Activated naive CD4-positive, alpha-beta T cell treated with anti-CD3 and anti-CD28 coated beads, Interleukin-2, amount 50 U/mL, for 72 hours (primary cell): ENCODE measurements at places on chromosomes 3 and 15. TPM values are rescaled to one million over a fixed set of nuclear protein-coding genes. Genes with fewer than 3 reads are reported as not detected.
A peak's percentile ranks its signal among the peaks of the same experiment; 100 is the strongest.

DNA sequence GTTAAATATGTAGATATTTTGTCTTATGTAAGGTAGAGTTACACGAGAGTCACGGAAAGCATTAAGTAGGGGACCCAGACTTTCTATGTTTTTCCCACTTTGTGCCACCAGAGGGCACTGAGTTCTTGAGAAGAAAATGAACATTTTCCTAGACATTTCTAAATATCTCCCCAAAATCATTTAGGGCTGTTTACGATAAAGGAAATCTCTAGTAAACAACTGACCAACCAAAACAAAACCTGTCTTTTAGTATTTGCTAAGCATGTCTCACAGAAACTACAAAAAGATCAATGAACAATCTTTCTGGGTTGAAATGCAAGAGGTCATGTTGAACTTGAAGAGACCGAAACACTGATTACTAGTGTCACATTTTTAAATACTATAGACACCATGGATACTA lies 16.1 kb downstream of the POU1F1 start:
- peak; percentile 52 for DNase-seq

DNA sequence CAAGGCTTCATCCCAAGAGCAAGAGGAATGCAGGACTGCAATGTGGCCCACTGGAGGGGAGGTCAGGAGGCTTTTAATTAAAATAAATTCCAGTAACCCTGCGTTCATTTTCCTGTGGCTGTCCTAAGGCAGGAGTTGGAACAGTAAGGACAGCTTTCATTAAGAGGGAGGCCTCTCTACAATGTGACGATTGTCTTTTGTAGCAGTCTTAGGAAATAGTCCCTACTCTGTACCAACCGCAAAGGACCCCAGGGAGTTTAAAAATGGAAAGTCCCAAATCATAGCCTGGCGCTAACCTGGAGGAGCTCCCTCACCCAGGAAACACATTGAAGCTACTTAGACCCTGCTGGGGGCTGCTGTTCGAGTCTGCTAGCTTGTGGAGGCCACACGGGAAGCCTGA lies 62.8 kb downstream of the SYNM start:
- DNase-seq, result no peak

DNA sequence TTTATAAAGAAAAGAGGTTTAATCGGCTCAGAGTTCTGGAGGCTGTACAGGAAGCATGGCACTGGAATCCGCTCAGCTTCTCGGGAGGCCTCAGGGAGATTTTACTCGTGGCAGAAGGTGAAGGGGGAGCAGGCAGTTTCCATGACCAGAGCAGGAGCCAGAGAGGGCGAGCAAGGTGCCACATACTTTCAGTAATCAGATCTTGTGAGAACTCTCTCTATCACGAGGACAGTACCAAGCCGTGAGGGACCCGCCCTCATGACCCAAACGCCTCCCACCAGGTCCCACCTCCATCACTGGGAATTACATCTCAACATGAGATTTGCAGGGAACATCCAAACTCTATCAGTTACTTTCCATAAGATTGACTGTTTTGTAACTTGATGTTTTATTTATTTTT lies 70.7 kb upstream of the SYN2 start:
- peak; percentile 28 for DNase-seq

DNA sequence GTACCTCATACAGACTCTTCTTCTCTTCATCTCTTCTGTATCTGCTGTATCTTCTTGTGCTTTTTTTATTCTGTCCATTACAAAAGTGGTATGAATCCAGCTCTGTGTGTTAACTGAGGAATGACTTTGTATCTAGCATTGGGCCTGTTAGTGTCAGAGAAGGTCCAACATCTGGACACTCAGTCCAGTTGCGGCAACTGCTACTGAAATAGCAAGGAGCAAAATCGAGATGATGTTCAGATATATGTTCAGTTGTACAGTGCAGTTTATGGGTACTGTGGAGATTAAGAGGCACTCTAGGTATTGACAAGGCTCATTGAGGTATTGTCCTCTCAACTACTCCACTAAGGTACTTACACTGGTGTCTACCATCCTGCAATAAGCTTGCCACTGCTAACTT lies 42.6 kb downstream of the KLHDC8B start:
- DNase-seq, result no peak

Gene HESX1
- total RNA-seq, result 1.3 TPM

Gene BUB1B
- 98.9 TPM for total RNA-seq

Gene LTK
- 0.20 TPM for total RNA-seq
